ENCODE measurements at places on chromosomes 1 and 21. TPM values are rescaled to one million over a fixed set of nuclear protein-coding genes. Genes with fewer than 3 reads are reported as not detected.

DNA sequence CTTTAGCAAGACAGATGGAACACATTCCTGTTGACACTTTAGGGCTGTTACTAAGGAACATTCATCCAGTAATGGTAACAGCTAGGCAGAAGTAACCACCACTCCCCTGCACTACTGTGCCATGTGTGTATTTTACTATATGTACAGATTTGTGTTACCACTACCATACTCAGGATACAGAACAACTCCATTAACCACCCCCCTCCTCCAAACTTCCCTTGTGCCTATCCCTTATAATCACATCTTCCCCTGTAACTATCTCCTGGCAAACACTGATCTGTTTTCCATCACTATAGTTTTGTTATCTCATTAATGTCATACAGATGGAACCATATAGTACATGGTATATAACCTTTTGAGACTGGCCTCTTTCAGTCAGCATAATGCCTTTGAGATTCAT, 3.9 kb upstream of the POU2F1 start:
- H3K27me3 ChIP-seq: no peaks in the 10 kb centered on the region
- no peak overlapping the region for H3K27ac ChIP-seq
- H3K36me3 ChIP-seq: no peaks in the 10 kb centered on the region
- no peak for DNase-seq
- peaks cover 16% of the 10 kb centered on the region for H3K4me1 ChIP-seq

Gene CR1
- total RNA-seq: 17.4 TPM

Gene GNAT2
- not detected for total RNA-seq

DNA sequence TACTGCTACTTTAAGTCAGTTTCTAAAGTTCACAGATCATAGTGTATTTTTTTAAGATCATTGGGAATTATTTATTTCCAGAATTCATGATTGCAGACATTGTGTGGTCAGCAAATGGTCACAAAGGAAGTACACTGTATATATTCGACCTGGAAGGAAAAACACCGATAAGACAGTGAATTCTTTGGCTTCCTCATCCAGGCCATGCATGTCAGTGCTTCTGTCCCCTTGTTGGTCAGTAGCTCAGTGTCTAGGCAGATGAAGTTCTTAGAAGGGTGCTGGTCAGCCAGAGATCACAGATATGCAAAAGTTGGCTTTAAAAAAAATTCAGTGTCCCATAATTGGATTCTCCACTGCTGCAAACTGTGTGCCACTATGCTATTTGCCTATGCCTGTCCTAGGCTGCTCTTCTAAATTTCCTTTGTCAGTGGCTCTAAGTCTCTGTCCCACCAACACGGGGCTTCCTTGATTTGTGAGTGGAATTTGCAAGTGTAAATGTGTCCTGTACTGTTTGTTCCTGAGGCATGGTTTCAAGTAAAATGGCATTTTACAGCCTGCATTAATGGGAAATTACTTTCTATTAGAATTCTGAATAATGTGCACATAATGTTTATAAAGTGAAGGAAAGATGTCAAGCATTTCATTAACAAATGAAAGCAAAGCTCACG, 12.0 kb upstream of the VAMP4 start:
- H3K4me3 ChIP-seq: peak overlapping the region; percentile 8
- H3K27me3 ChIP-seq: no peaks in the 10 kb centered on the region
- no peak overlapping the region for H3K27ac ChIP-seq
- no peaks in the 10 kb centered on the region for H3K36me3 ChIP-seq
- DNase-seq: no peak

- no peaks in the 10 kb centered on the region for H3K4me1 ChIP-seq
- DNase-seq: no peak
- H3K27me3 ChIP-seq: no peaks in the 10 kb centered on the region
- no peaks in the 10 kb centered on the region for H3K36me3 ChIP-seq
Measured at GRCh38 chr1:236495467-236496112, 28.2 kb upstream of the LGALS8 start.

DNA sequence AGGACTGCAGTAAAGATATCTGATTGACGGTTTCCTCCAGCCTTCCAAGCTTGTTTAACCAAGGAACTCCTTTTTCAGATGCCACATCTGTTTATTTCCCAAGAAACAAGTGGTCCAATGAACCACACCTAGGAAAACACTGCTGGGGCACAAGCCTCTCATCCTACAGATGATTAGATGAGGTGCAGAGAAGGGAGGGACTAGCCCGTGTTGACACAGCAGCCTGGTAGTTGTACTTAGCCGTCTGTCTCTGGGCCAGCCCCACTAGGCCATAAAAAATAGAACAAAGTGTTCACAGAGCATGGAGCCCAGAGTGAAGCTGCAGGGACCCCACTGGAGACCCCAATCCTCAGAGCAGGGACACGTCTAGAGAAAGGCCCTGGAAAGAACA, 32.1 kb downstream of the LRP8 start:
- no peak overlapping the region for H3K4me3 ChIP-seq
- peaks cover 45% of the 10 kb centered on the region for H3K4me1 ChIP-seq
- no peaks in the 10 kb centered on the region for H3K27me3 ChIP-seq
- H3K27ac ChIP-seq: peak overlapping the region; percentile 80
- DNase-seq: no peak

DNA sequence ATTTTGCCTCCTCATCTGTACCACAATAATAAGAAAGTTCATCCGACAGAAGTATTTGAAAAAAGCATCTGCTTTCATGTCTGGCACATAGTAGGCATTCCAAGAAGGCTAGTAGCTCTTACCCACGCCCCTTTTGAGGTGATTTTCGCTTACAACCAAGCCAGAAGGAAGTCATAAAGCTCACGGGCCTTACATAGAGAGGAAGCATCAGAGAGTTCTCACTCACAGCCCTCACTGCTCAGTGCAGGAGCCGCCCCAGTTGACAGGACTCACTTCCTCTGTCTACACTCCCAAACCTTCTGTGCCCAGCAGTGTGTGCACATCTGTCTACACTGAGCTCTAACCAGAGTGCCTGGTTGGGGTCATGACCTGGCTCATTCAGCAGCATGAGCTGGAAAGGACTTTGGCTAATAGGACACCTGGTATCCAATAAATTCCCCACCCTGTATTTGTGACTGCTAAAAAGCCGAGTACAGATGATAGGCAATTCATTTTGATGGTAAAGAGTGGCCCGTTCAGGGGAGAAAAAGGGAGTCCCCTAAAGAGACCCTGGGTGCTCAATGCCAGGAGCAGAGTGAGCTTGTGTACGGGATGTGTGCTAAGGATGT, 36.8 kb upstream of the DUSP10 start:
- no peak overlapping the region for H3K4me3 ChIP-seq
- H3K36me3 ChIP-seq: no peaks in the 10 kb centered on the region
- no peak for DNase-seq
- H3K4me1 ChIP-seq: no peaks in the 10 kb centered on the region
- H3K27me3 ChIP-seq: no peaks in the 10 kb centered on the region

GRCh38 chr1:8107897-8108296, 81.8 kb upstream of the ERRFI1 start:
- DNase-seq: no peak
- H3K27me3 ChIP-seq: no peaks in the 10 kb centered on the region
- no peak overlapping the region for H3K4me3 ChIP-seq
- no peaks in the 10 kb centered on the region for H3K36me3 ChIP-seq

DNA sequence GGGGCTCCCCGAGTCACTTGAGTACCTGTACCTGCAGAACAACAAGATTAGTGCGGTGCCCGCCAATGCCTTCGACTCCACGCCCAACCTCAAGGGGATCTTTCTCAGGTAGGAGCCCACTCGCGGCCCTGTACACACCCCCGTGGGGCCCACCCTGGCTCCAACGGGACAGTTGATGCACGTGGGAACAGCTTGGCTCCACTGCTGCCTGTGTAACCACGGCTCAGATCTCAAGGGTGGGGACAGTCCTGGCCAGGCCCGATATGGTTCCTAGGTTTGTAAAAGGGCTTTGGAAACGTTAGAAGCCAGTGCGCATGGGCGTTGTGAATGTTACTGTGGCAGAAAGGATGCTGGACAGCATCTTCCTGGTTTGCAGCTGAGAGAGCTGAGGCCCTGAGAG, 18.8 kb downstream of the PODN start:
- no peak overlapping the region for H3K4me3 ChIP-seq
- no peaks in the 10 kb centered on the region for H3K27me3 ChIP-seq
- H3K27ac ChIP-seq: no peak overlapping the region
- no peaks in the 10 kb centered on the region for H3K4me1 ChIP-seq
- H3K36me3 ChIP-seq: peaks cover 3% of the 10 kb centered on the region

Gene OR10Z1
- not detected for total RNA-seq

DNA sequence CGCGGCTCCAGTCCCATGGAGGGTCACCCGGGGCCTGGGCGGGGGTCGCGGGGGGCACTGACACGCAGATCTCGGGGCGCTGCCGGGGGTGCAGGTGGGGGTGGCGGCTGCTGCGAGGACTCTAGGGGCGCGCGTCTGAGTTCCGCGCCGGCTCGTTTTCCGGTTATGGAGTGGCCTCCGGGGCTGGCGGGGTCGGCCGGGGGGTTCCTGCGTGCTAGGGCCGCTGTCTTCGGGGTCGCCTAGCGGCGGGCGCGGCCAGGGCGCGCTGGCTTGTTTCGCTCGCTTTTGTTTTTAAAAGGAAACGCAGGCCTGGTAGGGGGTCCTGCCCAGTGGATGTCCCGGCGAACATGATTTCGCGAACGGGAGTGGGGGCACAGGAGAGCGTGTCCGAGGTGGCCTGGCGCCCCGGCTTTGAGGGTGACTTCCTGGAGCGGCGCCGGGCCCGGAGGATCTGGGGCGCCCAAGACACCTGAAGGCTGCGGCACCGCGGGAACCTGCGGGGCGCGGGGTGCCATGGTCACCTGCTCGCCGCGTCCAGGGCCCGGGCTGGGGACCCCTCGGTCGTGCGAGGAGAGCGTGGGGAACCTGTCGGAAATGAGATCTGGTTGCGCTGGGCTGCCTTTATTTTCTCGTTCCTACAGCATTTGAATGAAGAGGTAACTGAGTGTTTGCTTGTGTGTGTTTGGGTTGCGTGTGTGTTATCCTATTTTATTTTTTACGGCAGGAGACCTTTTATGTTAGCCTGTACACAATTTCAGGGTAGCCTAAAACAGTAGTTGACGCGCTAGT, 618 bp downstream of the ETS2 start:
- no peaks in the 10 kb centered on the region for H3K27me3 ChIP-seq
- H3K4me1 ChIP-seq: peaks cover 49% of the 10 kb centered on the region
- H3K4me3 ChIP-seq: peak overlapping the region; percentile 82
- H3K27ac ChIP-seq: peak overlapping the region; percentile 98
- DNase-seq: no peak

Gene TSPAN1
- total RNA-seq: 7.0 TPM

- peak overlapping the region; percentile 5 for H3K27ac ChIP-seq
- peaks cover 18% of the 10 kb centered on the region for H3K4me1 ChIP-seq
- DNase-seq: no peak
Measured at GRCh38 chr1:151981178-151981525, 12.5 kb downstream of the S100A10 start.

- H3K4me1 ChIP-seq: peaks cover 3% of the 10 kb centered on the region
- DNase-seq: no peak
- no peak overlapping the region for H3K4me3 ChIP-seq
- H3K36me3 ChIP-seq: no peaks in the 10 kb centered on the region
Measured at GRCh38 chr1:182283746-182284544, 107.6 kb downstream of the GLUL start.

DNA sequence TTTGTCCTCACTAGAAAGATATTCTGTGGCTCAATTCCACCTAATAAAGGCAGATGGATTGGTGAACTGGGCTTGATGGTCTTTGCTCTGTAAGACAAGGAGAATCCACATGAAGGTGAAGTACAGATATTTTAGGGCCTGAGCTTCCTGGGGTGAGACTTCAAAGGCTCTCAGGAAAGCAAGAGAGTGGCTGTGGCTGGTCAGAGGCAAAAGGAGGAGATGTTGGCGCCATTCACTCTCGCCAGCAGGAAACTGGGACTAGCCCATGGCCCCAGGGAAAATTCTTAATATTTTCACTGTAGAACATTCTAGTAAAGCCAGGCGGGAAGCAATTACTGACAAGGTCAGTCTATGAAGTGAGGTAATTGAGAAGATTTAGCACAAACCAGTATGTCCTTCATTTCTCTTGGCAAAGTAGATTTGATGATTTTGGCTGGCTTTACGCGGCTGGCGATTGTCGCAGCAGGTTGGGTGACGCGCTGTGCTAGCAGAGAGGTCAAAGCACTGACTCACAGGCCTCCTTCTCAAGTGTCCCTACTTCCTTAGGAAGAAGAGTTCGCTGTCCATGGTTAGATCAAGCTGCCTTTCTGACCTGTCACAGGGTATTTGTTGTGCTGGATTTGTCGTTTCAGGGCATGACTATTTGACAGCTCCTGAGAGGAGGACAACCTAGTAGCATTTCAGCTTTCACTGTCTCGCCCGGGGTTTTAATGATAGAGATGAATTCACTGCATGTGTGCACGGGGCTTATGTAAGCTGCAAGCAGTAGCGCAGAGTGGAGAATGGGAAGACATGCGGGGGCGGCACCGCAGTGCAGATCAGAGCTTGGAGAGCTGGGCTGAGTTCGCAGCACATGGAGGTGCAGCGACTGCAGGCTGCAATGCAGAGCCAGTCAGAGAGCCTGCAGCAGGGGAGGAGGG, 32.7 kb downstream of the XCL1 start:
- H3K4me3 ChIP-seq: peak overlapping the region; percentile 41
- no peaks in the 10 kb centered on the region for H3K36me3 ChIP-seq
- DNase-seq: peak; percentile 35
- H3K27me3 ChIP-seq: no peaks in the 10 kb centered on the region

DNA sequence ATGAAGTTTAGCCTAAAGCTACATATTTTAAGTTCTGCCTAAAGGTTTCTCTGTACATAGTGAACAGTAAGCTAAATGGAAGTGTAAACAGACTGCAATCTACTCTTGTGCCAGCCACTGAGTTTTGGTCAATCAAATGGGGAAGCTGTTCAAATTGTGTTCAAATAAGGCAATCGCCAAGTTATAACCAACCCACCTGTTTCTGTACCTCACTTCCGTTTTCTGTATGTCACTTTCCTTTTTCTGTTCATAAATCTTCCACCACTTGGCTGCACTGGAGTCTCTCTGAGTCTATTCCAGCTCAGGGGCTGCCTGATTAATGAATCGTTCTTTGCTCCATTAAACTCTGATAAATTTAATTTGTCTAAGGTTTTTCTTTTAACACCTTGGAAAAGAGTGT, 10.8 kb upstream of the THEM4 start:
- no peaks in the 10 kb centered on the region for H3K36me3 ChIP-seq
- H3K4me3 ChIP-seq: no peak overlapping the region
- H3K27ac ChIP-seq: no peak overlapping the region
- H3K4me1 ChIP-seq: peaks cover 4% of the 10 kb centered on the region
- no peak for DNase-seq
- H3K27me3 ChIP-seq: no peaks in the 10 kb centered on the region

DNA sequence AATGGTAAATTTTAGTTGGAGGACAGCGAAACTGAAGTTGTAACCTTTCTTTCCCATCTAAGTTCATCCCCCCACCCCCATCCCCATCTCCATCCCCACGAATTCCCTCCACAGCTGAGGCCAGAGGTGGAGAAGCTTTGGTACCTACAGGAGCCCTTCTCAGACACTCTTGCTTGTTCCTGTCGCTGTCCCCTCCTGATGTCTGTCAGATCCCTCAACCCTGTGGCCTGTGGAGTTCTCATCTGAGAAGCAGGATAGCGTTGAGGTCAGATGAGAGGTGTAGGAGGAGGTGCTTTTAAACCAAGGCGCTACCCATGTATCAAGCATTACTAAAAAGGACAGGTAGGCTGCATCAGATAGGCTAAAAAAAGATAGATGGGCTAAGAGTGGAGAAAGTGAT, 769 bp downstream of the NTPCR start:
- DNase-seq: no peak
- H3K27me3 ChIP-seq: no peaks in the 10 kb centered on the region
- peaks cover 6% of the 10 kb centered on the region for H3K4me1 ChIP-seq
- H3K4me3 ChIP-seq: peak overlapping the region; percentile 95

GRCh38 chr1:201496296-201496690, 10.6 kb downstream of the CSRP1 start:
- DNase-seq: no peak
- H3K27me3 ChIP-seq: no peaks in the 10 kb centered on the region
- peak overlapping the region; percentile 78 for H3K27ac ChIP-seq
- peaks cover 28% of the 10 kb centered on the region for H3K36me3 ChIP-seq
- H3K4me3 ChIP-seq: peak overlapping the region; percentile 21

GRCh38 chr1:13494712-13495111, 19.1 kb downstream of the LRRC38 start:
- no peak overlapping the region for H3K4me3 ChIP-seq
- H3K36me3 ChIP-seq: no peaks in the 10 kb centered on the region
- no peak for DNase-seq

Gene OR2M3
- not detected for total RNA-seq
